ENCODE measurements at places on chromosomes 2 and 18. TPM values are rescaled to one million over a fixed set of nuclear protein-coding genes. Genes with fewer than 3 reads are reported as not detected.

GRCh38 chr18:77268456-77268855, 18.8 kb downstream of the GALR1 start:
- DNase-seq: no peak

GRCh38 chr18:48766026-48766425, 184.7 kb downstream of the SMAD7 start:
- DNase-seq: no peak

Gene PAX8
- 1.2 TPM for total RNA-seq

Gene SLC23A3
- total RNA-seq: 0.33 TPM

Gene AOX1
- 12.2 TPM for total RNA-seq

Gene VIL1
- total RNA-seq: not detected

Gene EMILIN1
- total RNA-seq: 22.3 TPM

- DNase-seq: no peak
Observed at GRCh38 chr2:233528182-233528581, 38.4 kb downstream of the USP40 start.

Gene TMEM178A
- total RNA-seq: 2.9 TPM

- peak; percentile 38 for DNase-seq
Observed at GRCh38 chr2:236265675-236266074, 1.5 kb upstream of the ASB18 start.

GRCh38 chr2:68971591-68972231, 2.7 kb upstream of the GKN1 start:
- no peak for DNase-seq

Gene TUBA3E
- 9.5 TPM for total RNA-seq

Gene CCDC68
- 8.0 TPM for total RNA-seq

- no peak for DNase-seq
Observed at GRCh38 chr2:28300485-28301341, 91.9 kb upstream of the FOSL2 start.

GRCh38 chr2:128317181-128317898, 1.3 kb downstream of the HS6ST1 start:
- DNase-seq: peak; percentile 59

Gene HOXD13
- total RNA-seq: not detected

DNA sequence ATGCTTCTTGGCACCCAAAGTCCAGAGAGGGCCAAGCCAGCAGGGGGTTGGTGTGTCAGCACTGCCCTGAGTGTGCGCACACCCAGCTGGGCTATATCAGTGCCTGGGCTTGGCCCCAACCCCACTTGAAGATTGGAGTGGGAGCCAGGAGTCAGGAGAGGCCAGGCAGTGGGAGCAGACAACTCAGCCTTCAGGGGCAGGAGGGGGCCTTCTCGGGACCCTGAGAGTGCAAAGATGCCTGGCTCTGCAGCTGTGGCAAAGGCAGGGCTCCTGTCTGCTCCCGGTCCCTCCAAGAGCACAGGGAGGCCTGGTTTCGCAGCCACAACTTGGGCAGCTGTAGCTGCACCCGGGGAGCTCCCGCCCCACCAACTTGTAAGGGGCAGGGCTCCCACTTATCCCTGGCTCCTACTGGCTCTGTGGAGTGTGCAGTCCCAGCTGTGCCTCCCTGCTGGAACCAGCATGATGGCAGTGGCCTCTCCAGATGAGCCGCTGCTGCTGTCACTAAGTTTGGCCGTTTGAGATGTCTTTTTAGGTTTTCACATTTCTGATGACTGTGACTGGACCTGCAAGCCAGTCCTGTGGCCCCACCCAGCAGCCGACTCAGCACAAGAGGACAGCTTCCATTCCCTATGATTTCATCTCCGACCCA, 148.8 kb upstream of the HS6ST1 start:
- peak; percentile 51 for DNase-seq

- no peak for DNase-seq
Observed at GRCh38 chr2:216838151-216838550, 21.7 kb downstream of the TNP1 start.

DNA sequence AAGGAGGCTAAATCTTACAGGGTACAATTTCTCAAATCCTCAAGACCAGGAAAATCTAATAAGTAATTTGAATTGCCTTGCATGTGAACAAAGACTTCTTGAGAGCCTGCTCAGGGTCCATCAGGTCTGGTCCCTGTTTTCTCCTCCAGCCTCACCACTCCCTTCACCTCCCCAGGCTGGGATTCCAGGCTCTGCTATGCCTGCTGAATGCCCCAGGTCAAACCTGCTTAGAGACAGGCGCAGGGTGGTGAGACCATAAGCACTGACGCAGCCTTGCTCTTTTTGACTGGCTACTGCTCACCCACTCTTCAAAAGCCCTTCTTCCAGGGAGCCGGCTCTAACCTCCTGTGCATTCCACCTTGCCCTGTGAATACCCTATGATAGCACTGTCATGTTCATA, 356.4 kb upstream of the ACVR2A start:
- no peak for DNase-seq

DNA sequence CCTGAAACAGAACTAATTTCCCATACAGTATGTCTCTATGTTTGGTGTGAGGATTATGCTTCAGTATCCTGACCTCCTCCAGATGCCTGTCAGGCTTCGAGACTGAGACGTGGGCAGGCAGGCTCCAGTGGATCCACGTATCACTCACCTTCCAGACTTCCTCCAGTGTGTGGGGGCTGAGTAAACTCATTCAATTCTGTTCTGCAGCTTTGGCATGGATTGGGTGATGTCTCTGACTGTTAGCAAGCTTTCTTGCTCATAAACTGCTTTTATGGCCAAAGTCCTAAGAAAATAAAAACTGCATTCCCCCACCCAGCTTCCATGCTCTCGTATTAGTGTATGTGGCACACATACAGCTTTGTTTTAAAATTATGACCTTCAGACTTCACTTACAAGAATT, 53.6 kb downstream of the CCDC93 start:
- no peak for DNase-seq
